Neural crest cell (in vitro differentiated cells): ENCODE measurements at places on chromosomes 16 and 17.

GRCh38 chr17:42078396-42079043, 19.8 kb downstream of the ZNF385C start:
- no peak for DNase-seq

GRCh38 chr16:47258874-47259461, 115.2 kb upstream of the NETO2 start:
- no peak for DNase-seq

DNA sequence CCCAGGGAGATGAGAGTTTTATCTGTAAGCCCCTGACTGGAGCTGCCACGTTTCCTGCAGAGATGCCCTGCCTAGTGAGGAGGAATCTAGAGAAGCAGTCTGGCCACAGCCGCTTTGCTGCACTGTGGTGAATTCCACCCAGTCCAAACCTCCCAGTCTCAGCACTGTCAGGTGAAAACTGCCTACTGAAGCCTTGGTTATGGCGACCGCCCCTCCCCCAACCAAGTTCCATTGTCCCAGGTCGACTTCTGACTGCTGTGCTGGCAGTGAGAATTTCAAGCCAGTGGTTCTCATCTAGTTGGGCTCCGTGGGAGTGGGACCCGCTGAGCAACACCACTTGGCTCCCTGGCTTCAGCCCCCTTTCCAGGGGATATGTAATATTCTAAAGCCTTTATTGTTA, 10.2 kb upstream of the LYZL6 start:
- DNase-seq = no peak

- no peak for DNase-seq
Observed at GRCh38 chr17:79651266-79651665, 40.4 kb upstream of the RBFOX3 start.

GRCh38 chr16:64417711-64418227, 704.1 kb downstream of the CDH11 start:
- DNase-seq = no peak

GRCh38 chr16:84868829-84869472, 49.2 kb downstream of the CRISPLD2 start:
- DNase-seq = no peak

- no peak for DNase-seq
Observed at GRCh38 chr17:6394055-6394606, 40.8 kb downstream of the AIPL1 start.

- no peak for DNase-seq
Observed at GRCh38 chr17:16511593-16511992, 19.6 kb upstream of the LRRC75A start.

GRCh38 chr16:6880263-6880662, 452.4 kb upstream of the RBFOX1 start:
- no peak for DNase-seq

DNA sequence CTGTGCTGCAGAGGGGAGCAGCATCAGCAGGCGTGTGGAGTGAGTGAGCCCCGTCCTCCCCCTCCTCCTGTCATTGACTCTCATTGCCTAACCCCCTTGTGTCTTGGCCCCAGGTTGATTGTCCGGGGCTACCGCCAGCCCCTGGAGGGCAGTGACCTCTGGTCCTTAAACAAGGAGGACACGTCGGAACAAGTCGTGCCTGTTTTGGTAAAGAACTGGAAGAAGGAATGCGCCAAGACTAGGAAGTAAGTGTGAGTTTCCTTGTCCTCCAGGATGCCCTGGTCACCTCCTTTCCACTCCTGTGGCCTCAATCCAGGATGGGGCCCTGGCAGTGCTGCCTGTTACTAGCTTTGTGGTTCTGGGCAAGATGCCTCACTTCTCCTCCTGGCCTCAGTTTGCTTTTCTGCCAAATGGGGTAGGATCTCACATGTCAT, 87.0 kb downstream of the ABCC1 start:
- no peak for DNase-seq

GRCh38 chr17:59073972-59074371, 32.7 kb downstream of the TRIM37 start:
- DNase-seq = no peak

- DNase-seq = no peak
Observed at GRCh38 chr16:64617836-64618476, 503.9 kb downstream of the CDH11 start.

- no peak for DNase-seq
Observed at GRCh38 chr17:49210158-49211029, at the start of the genes ABI3 and GNGT2. Gene ABI3, plus strand, starts transcription at chr17:49210707. Its CDS starts 18 bp downstream, at chr17:49210725. Gene GNGT2, minus strand, starts transcription at chr17:49210574. Its CDS starts 3,152 bp downstream, at chr17:49207422.
